Type B pancreatic cell (in vitro differentiated cells): ENCODE measurements at places on chromosomes 16 and 17. TPM values are rescaled to one million over a fixed set of nuclear protein-coding genes. Genes with fewer than 3 reads are reported as not detected.

GRCh38 chr16:84196727-84197394 is 5.9 kb downstream of the ADAD2 start:
- DNase-seq, result no peak

DBNDD1 gene
- 11.6 and 21.2 TPM in 2 replicates for total RNA-seq

- DNase-seq, result no peak
Observed at GRCh38 chr16:81843243-81843582, 64.1 kb downstream of the PLCG2 start.

- DNase-seq, result no peak
Observed at GRCh38 chr16:82699711-82700495, 73.1 kb downstream of the CDH13 start.
